ENCODE measurements at places on chromosomes 3 and 15.

DNA sequence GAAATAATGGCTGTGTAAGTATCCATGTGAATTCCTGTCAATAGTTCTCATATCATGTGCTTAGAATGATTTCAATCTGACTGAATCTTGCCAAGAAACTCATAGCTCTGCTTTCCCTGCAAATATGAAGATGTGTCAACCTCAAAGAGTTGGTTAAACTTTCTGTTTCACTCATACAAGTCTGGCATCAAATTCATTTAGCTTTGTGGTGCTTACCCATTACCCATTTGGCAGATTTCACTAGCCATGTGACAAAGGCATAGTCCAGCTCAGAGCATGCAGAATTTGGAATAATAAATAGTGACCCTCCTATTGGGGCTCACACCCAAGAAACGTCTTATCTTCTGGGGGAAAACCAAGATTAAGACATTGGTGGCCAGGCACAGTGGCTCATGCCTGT, 256.6 kb upstream of the TPRG1 start:
- no peak for DNase-seq

- no peak for DNase-seq
Measured at GRCh38 chr3:119912220-119912619, 130.3 kb downstream of the NR1I2 start.

- no peak for DNase-seq
Measured at GRCh38 chr3:168112894-168113293, 17.2 kb upstream of the GOLIM4 start.

- no peak for DNase-seq
Measured at GRCh38 chr15:79003301-79003700, 58.5 kb upstream of the CTSH start.

DNA sequence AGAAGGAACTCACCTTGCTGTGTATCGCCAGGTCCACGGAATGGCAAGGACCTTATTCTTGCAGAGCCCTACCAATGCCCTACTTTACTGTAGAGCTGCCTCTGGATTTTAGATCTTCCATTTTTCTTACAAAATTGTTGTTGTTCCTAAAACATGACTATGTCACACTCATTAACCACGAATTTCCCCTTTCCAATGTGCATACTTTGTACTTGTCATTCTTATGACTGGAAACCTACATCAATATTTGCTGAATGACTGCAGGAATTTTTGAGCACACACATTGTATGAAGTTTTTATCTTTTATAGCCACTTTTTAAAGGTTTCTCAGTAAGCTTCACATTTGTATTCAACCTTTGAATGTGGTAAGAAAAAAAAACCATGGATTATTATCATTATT, 35.9 kb upstream of the CMSS1 start:
- DNase-seq, result no peak

GRCh38 chr3:188037965-188038581, 115.9 kb upstream of the LPP start:
- no peak for DNase-seq

GRCh38 chr3:132009241-132009640, 25.6 kb downstream of the CPNE4 start:
- no peak for DNase-seq

DNA sequence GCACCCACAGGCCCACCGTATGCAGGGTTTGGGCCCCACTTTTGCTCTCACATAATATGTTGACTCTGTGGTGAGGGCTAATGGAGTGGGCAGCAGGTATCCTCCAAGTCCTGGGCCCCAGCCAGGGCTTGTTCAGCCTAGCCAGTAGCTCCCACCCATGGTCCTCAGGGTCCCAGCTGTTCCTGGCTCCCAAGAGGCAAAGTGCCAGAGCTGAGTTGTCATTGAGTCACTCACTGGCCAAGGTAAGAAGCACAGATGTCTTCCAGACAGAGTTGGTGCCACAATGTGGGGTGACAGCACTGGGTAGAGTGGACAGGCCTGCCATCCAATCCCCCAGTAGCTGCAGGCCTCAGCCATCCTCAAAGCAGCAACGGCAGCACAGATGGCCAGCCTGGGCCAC, 4.3 kb downstream of the SHF start:
- no peak for DNase-seq

- no peak for DNase-seq
Measured at GRCh38 chr3:15276028-15276724, 56.2 kb downstream of the SH3BP5 start.

GRCh38 chr15:53962646-53963561, 15.3 kb upstream of the UNC13C start:
- no peak for DNase-seq

DNA sequence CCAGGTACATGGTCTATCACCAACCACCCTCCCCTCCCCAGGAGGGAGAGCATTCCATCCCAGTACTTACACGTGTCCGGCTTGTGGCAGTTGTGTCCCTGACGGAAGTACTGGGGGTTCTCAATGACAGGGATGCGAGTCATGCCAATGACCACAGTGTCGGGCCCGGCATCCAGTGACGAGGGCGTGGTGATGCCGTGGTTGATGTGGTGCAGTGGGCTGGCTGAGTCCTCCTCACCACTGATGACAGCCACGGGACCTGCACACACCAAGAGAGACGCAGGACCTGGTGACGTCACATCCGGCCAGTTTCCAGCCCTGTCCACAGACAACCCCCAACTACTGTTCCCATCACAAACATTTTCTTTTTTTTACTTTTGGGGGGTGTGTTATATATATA, 223.8 kb downstream of the NTRK3 start:
- DNase-seq, result no peak

DNA sequence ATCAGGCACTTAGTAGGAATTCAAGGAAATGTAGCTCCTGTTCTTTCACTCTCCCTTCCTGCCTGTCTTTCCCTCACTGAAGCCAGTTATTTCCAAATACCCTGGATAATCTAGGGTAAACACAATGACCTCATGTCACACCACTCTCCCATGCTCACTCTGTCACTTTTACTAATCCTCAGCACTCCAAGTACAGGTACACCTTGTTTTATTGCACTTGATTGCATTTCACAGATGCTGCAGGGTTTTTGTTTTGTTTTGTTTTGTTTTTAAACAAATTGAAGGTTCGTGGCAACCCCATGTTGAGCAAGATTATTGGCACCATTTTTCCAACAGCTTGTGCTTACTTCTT, 40.8 kb downstream of the PPM1L start:
- DNase-seq, result no peak

Measured in activated CD4-positive, alpha-beta T cell treated with anti-CD3 and anti-CD28 coated beads for 4 hours (primary cell).